ENCODE measurements at places on chromosomes 16 and 17.

DNA sequence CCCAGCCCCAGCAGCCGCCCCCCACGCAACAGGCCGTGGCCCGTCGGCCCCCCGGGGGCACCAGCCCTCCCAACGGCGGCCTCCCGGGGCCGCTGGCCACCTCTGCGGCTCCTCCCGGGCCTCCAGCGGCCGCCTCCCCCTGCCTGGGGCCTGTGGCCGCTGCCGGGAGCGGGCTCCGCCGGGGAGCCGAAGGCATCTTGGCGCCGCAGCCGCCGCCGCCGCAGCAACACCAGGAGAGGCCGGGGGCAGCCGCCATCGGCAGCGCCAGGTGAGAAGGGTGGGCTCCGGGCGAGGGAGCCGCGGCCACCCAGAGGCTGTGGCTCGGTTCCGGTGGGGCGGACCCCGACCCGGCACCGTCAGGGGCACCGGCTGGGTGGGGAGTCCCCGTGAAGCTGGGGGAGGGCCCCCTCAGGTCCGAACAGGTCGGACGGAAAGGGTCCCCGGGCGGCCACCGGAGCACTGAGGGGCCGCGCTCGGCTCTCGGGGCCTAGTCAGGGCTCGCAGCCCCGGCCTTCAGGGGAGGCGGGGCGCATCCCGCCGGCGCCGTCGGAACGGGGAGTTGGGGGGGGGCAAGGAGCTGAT is 583 bp downstream of the ATXN2L start:
- DNase-seq = no peak

DNA sequence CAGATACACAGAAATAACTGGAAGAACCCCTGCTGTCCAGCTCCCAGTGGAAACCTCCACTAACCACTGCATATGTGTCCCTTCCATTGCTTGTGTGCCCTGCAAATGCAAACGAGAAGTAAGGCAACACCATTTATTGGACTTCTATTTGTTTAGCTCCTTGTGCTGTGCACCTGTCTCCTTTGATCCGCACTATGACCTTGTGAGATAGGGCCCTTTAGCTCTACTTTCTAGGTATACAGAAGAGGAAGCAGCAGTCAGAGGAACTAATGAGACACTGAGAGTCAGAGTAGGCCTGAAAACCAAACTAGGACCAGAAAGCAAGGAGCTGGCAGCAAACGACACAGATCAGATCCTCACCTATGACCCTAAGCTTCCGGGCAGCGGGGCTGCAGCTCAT is 22.4 kb downstream of the SOX9 start:
- peak; percentile 41 for DNase-seq

DNA sequence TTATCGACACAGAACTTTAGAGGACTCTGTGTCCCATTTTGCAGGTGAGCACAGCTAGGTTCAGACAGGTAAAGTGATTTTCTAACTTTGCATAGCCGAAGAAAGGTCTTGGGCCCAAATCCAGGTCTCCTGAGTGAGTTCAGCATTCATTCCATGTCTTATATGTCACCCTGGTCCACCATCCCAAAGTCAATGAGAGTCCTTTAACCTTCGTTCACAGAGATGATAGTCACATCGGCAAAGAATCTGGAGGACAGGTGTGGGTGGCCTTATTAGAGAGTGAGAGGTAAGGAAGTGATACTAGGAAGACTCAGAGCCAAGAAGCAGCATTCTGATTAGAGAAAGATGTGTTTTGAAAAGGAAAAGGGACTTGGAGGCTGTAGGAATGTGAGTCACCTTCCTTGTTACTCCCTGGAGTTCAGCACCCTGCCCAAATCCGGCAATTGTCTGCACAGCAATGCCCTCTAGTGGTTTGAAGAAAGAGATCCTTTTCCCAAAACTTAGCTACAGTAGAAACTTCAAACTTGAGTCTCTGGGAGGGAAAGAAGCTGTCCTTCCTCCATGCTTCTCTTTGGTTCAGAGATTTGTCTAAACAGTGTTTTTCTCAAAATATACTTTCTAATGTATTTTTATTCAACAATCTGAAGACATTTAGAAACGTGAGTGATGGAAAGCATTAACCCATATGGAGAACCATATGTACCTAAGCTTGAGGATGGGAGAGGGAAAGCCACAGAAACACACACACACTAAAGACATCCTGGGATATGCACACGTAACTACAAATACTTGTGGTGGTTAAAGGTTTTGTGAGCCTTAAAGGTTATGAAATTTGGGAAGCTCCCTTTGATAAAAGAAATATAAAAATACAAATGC is 96.4 kb upstream of the SHISA6 start:
- peak; percentile 18 for DNase-seq

- no peak for DNase-seq
These were observed 17.5 kb downstream of the FANCA start for GRCh38 chr16:89798832-89799370.

DNA sequence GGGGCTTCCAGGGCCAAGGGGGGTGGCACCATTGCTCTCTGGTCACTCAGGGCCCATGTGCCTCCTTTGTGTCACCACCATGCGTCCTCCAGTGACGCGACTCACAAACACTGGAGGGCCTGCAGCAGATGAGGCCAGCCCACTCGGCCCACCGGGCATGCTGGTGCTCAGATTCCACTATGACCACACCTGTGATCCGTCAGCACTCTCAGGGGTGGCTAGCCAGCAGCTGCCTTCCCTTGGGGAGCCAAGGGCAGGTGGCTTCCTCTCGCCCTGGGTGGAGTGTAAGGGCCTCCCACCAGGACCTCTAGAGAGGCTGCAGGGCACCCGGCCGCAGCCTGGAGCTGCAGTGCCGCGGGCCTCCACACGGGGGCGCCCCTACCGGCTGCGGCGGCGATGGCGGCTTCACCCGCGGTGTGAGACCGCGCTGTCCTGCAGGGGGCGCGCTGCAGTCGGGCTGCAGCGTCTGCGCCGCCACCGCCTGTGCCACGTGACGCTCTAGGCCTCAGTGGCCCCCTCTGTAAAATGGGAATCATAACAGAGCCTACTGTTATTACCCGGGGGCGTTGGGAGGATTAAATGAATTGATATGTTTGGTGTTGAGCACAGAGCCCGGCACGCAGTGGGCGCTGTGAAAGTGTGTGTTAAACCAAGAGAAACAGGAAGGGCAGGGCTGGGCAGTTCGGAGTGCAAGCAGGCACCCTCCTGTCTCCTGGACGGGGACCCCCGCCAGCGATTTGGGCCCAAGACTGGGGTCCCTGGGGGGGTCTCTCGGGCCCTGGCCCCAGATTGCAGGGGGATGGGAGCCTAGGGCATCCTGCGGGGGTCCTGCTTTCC is 192.4 kb upstream of the GSE1 start:
- DNase-seq = peak; percentile 35

DNA sequence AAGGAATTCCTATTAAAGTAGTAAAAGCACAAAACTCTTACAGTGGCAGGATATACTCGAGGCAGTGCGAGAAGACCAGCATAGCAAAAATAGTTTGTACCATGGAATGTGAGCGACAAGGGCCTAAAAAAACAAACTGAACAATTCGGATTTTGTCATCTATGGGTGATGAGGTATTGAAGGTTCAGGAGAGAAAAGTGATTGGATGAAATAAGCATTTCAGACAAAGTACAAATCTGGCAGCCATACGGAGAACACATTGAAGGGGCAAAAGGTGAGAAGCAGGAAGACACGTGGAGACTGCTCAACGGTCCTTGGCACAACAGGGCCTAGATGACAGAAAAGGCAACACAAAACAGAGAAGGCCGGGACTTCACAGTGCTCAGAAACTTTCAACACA is 22.5 kb downstream of the MYH10 start:
- DNase-seq = no peak

DNA sequence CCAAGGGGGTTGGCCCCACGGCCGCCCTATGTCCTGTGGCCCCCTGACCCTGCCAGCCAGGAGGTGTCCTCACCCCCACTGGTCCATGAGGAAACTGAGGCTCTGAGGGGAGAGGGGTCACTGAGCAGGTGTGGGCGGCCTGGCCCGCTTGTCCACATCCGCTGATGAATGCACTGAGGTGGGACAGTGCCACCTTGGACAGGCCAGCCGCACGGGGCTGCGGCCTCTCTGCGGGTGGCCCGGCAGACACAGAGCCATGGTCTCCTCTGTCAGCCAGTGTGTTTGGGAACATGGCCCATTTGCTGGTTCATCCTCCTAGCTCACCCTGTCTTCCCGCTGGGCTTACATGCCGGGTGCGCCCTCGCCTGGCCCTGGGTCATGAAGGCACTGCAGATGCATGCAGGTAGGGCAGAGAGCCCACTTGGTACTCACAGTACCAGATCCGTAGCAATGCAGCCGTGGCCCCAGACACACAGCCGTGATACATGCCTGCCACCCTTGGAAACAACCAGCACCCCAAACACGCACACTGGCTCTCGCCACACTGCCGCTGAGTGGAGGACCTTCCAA is 93.9 kb downstream of the ENGASE start:
- no peak for DNase-seq

GRCh38 chr16:75532142-75532765 is 3.7 kb downstream of the CHST5 start:
- no peak for DNase-seq

DNA sequence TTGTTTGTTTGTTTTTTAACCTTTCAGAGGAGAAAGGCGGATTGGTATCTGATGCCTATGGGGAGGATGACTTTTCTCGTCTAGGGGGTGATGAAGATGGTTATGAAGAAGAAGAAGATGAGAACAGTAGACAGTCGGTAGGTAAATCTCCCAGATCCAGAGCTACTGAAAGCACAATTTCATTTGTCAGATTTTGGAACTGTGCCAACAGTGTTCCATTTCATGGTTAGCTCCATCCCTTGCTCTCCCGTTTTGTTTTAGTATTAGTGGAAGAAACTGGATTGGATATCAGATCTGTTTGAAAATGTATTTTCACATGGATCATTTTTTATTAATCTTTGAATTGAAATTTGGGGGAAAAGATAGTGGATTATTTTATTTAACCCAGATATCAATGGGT is 1.4 kb downstream of the SAP30BP start:
- no peak for DNase-seq

GRCh38 chr17:82013341-82013740 is 9.3 kb downstream of the CENPX start:
- DNase-seq = no peak

DNA sequence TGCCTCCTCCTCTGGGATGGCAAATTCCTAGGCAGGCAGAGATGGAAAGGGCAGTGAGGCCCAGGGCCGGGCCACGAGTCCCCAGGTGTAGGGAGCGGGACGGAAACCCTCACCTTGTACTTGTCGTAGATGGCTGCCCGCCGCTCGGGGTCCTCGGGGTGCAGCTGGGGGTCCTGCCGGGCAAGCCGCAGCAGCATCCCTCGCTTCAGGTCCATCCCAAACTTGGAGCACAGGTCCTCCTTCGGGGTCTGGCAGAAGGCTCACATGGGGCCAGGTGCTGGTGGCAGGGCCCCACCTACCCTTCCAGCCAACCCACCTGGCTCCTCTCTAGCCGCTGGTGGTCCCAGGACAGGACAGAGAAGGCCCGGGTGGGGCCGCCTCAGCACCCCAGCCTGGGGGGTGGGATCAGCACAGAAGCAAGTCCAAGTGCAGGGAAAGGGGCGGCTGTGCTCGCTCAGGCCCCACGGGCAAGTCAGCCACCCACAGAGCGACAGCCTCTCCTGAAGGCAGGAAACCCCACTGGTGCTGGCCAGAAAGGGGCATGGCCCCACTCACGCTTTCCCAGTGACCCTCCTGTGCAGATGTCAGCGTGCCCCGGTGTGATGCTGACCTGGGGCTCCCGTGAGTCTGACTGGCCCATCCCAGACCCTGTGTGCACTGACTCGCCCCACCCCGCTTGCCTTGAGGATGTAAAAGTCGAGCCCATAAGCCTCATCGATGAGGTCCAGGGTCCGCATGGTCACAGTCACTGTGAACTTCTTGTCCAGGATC is 1.8 kb downstream of the MRPL28 start:
- no peak for DNase-seq

- DNase-seq = no peak
These were observed 41.8 kb upstream of the SLC12A3 start for GRCh38 chr16:56823081-56823733.

DNA sequence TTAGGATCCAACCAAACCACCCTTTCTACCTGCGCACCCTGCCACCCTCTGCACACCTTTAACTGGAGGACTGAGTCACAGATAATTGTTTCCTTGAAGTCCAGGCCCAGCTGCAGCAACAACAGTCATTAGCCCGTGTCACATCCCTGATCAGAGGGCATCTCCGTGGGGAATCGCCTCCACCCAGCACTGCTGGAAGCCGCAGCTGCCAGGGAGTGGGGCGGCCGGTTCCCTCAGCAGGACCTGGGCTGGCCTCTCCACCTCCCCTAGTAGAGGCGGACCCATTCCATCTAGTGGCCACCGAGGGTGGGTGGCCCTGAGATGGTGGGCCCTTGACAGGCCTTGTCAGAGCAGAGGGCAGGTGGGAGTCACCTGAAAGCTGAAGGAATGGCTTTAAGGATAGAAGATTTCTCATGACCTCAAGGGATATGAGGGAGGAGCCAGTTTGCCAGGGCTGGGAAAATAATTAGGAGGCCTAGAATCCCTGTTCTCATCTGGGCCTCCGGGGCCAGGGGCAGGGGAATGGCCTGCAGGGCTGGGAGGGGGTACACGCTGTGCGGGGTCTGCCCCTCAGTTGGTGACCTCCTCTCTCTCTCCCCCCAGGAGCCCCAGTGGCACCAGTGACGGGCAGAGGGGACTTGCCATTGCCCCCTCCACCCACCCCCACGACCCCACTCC is 6.2 kb downstream of the PRSS53 start:
- no peak for DNase-seq

- peak; percentile 83 for DNase-seq
These were observed 5.4 kb downstream of the ATPAF2 start for GRCh38 chr17:18033442-18034099.

DNA sequence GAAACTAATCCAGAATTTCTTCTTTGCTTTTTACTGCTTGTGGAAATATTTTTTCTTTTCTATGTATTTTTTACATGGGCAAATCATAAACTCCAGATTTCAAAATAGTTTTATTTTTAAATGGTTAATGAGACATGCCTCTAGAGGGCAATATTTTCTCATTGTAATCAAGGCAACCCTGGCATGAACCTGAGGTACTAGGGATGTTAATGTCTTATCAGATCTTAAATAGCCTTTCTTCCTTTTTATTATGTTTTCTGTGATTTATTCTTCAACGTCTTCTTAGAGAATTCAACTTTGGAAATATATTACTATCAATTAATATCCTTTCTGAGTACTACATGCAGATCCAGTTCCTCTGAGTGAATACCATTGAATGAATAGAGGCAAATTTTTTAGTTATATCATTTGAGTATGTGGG is 324.7 kb downstream of the BCAS3 start:
- DNase-seq = peak; percentile 41
